Stimulated activated CD4-positive, alpha-beta T cell treated with anti-CD3 and anti-CD28 coated beads, Interleukin-4, amount 100 ng/mL, for 24 hours (primary cell): ENCODE measurements at places on chromosomes 1 and 21.

GRCh38 chr1:247360991-247361731 lies 29.5 kb upstream of the ZNF496 start:
- no peak for DNase-seq

DNA sequence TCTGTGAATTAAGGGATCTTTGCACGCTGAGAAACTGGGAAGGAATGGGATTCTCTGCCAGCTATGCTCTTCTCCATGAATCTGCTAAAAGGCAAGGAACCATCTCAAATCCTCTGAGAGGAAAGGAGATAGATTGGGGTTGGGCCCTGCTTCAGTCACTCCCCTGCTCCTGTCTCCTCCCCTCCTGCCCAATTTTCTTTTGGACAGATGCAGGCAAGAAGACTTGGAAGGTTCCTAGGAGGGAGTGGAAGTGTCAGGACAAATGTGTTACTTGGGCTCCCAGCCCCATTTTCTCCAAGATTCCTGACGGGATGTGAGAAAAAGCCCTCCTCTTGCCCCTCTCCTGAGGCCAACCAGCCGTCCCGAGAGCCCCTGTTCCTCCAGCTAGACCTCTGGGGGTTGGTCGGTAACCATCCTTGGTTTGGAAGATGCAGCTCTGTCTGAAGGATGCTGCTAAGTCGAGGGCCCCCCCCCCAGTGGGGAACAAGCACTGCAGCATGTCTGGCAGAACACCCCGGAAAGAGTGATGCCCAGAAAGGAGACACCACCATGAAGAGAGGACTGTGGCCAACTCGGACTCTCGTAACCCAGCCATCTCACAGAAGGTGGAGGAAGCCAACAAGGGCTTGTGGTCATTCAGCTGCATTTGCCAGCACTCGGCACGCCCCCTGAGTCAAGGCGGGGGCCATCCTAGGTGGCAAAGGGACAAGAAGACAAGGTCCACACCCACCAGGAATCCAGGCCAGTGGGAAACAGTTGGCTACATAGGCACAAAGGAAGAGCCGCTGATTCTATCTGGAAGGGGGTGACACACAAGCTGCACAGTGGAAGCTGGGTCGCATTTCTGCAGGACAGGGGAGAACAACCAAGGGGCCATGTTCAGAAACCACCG lies 43.7 kb downstream of the CDK18 start:
- no peak for DNase-seq

DNA sequence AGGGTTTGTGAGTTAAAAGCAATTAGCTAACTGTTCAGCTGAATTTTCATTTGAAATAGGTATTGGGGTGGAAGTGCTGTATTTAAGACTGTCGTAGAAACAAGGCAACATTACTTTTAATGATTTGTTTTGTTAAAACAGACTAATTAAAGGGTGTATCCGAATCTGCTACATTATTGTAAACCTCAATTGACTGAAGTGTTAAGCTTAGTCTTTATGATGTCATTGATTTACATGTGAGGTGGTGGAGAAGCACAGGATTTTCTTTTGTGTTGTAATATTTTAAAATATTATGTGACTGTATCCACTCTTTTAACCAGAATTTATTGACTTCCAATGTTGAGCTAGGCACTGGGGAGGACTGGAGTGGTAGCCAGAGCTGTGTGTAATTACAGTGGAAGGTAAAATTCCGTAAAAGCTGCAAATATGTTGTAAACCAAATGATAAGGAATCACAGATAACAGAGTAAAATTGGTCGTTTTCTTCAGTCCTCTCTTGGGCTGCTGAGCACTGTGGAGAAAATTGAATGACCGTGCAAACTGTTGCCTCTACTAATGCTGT lies 1.6 kb downstream of the HOOK1 start:
- DNase-seq: no peak

- DNase-seq: no peak
These were observed 18.1 kb downstream of the MAP3K7CL start for GRCh38 chr21:29148530-29148929.
